Bone marrow (tissue), 2 donors: ENCODE measurements at places on chromosomes 2 and 18.

DNA sequence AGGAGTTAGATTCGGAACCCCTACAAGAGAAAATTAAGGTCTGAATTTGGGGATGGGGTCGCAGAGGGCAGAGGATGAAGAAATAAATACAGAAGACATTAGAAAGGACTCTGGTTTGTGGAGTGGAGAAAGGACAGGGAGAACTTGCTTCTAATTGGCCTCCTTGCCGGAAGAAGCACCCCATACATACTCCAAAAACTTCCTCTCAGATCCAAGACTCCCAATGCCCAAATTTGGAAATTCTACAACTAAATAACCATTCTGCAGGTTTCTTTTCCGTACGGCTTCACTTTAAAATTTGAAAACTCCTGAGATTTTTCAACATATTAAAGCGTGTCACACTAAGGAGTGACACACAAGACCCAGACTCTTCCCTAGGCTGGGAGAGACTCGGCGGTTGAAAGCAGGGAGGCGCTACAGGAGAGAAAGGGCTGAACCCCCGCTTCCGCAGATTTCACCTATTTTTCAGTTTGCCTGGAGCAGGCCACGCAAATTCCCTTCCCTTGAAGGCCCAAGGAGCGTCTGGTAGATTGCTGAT lies 478 bp downstream of the CLHC1 start:
- no peak for DNase-seq

DNA sequence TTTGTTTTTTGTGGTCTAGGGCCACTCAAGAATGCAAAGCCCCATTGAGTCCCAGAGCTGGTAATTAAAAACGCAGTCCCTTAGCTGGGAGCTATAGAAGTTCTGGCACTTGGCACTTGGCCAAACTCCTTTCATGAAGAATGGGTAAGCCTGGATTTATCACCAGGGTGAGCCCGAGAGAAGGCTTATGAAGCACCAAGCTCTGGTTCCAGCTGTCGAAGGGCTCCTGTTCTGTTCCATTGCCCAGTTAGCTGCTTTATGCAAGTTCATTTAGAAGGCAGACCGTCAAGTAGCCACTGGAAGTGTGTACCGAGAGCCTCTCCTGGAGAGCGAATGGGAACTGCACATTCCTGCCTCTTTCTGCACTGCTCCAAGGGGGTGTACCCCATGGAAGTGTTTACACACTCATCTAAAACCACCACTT lies 14.2 kb downstream of the ECEL1 start:
- no peak for DNase-seq

- no peak for DNase-seq
Observed at GRCh38 chr2:237884681-237885080, 25.3 kb downstream of the RAMP1 start.

DNA sequence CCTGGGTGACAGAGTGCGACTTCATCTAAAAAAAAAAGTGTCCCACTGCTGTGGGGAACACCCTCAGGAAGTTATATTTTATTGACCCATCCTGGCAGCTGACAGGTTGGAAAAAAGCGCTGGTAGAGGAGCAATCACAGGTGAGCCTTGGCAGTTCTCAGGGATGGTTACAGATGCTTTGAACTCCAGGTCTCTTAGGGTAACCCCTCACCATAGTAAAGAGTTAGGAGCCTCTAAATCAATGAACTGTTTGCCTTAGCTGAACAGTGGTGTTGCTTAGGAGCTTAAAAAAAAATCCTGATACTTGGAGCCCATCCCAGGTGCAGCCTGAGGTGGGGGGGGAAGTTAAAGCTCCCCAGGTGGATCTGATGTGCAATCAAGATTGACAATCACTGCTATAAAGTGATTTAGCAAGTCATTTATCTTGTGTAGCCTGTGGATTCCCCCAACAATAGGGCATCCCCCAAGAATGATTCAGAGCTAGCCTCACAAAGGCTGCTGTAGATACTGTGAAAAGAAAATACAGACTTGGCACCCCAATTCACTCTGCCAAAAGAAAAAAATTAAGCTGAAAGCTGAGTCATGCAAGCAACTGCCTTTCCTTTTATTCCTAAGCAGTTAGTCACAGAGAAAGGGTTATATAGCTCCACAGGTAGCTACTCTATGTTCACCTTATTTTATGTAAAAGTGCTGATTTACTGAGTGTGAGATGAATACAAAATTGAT lies 14.8 kb downstream of the SLC16A14 start:
- no peak for DNase-seq

- no peak for DNase-seq
Observed at GRCh38 chr2:145593280-145593679, 1073.4 kb upstream of the ZEB2 start.

DNA sequence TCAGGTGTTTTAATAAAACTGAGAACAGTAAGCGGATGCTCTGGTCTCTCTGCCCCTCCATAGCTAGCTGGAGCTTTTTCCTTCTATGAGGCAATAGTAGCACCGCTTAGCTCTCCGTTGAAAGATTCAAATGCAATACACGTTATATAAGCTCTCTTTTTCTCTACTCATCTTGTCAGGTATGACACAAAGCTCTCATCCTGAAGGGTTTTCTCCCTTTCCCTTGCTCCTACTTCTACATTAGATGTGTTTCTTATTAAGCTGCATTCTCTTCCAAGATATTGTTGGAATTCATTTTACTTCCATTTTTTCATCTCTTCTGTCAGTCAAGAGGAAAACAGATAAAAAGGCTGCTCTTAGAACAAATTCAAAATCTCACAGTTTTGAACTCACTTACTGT lies 434.6 kb upstream of the DDX18 start:
- no peak for DNase-seq

DNA sequence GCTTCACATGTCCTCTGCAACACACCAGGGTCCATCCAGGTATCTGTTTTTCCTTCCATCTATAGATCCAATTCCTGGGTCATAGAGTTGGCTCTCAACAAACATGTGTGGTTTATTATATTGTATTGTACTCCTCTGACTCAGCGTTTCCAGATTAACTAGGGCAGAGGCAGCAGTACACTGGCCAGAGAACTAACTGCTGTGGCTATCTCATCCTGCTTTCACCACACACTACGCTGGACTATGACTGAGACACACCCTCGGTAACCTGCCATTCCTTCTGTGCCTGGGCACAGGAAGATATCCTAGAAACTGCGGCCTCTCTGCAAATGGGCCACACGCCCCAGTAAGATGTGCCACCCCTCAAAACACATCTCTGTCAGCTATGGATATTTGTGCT lies 159.8 kb upstream of the STK17B start:
- no peak for DNase-seq

GRCh38 chr2:100234141-100234540 lies 88.2 kb downstream of the LONRF2 start:
- DNase-seq = no peak

- no peak for DNase-seq
Observed at GRCh38 chr2:123913143-123913735, 111.8 kb upstream of the CNTNAP5 start.

DNA sequence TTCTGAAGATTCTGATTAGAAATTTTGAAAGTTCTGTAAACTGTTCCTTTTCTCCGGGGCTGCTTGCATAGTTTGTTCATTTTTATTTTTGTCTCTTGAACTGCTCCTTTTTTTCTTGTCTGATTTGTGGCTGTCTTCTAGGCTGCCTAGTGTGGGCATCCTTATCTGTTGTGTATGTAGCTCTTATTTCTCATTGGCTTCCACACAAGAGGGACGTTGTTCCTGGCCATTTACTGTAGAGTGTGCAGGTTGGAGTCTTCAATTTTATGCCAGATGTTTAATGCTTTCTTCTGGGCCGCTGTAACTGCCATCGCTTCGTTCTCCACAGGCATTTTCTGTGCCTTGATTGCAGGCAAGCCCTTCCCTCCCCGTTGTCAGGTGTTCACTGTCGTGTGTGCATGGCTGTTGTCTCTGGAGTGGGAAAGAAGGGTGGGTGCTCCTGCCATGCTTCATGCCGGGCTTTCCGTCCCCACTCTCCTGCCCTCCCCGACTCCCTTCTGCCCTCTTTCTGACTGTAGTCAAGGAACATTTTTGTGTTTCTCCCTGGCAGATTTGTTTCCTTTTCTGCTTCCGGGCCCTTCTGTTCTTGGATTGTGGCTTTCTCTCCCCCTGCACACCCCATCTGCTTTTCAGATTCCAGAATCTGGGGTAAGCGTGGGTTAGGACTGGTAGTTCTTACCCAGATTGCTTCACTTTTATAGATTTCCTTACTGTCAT lies 15.5 kb downstream of the CEP192 start:
- DNase-seq = no peak

DNA sequence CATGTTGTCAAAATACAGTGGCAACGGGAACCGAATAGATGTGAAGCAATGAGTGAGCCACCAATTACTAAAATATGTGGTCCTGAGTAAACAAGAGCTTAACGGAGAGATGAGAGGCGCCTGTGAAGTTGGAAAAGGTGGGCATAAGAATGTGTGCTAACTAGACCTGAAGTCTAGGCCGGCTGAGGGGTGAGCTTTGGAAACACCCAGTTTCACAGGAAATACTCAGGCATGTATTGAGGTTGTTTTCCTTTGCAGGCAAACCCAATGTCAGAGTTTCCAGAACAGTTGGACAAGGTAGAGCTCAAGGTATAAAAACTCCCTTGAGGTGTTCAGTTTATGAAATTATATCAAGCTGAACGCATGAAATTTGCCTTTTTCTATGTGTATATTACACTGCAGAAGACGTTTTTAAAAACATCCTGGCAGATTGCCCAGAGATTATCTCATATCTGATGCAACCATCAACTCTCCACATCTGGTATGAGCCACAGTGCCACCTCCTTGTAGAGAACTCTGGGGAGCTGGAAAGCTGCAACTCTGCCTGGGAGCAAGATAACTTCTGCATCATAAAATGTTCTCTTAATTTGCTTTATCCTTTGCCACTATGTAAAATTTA lies 3.9 kb upstream of the WDSUB1 start:
- DNase-seq = peak; percentile 89

DNA sequence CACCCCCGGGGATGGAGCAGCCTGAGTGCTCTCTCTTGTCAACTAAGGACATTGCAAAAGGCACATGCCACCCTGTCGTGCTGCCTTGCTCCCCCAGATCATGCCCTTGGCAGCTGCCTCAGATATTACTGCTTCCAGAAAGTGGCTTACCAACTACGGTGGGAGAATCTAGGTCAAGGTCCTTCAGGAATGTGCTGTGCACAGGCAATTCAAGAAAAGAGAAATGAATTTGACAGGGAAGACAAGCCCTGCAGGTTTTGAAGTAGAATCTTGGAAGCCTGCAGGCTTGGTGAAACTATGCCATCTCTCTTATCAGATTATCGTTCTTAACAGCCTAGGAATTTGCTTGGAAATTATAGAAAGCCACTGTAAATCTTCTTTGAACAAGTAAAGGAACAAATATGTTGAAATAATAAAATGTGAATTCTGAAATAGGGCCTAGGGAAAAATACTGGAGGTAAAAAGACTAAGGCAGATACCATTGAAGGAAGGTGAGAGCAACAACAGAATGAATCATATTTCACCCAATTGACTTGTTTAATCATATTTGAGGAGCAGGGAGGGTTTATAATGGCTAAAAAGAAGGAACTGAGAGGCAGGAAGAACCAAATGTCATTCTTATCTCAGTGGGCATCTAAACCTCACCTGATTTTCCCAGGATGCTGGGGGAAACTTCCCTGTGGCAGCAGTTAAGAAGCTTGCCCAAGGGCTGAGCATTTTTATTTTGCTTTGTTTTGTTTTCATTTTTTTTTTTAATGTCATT lies 94.0 kb upstream of the GLS start:
- no peak for DNase-seq

- no peak for DNase-seq
Observed at GRCh38 chr2:29697715-29698114, 223.7 kb downstream of the ALK start.

GRCh38 chr2:66461664-66462500 lies 27.0 kb downstream of the MEIS1 start:
- DNase-seq = no peak

- DNase-seq = no peak
Observed at GRCh38 chr2:38751596-38752410, 642 bp upstream of the SRSF7 start.

DNA sequence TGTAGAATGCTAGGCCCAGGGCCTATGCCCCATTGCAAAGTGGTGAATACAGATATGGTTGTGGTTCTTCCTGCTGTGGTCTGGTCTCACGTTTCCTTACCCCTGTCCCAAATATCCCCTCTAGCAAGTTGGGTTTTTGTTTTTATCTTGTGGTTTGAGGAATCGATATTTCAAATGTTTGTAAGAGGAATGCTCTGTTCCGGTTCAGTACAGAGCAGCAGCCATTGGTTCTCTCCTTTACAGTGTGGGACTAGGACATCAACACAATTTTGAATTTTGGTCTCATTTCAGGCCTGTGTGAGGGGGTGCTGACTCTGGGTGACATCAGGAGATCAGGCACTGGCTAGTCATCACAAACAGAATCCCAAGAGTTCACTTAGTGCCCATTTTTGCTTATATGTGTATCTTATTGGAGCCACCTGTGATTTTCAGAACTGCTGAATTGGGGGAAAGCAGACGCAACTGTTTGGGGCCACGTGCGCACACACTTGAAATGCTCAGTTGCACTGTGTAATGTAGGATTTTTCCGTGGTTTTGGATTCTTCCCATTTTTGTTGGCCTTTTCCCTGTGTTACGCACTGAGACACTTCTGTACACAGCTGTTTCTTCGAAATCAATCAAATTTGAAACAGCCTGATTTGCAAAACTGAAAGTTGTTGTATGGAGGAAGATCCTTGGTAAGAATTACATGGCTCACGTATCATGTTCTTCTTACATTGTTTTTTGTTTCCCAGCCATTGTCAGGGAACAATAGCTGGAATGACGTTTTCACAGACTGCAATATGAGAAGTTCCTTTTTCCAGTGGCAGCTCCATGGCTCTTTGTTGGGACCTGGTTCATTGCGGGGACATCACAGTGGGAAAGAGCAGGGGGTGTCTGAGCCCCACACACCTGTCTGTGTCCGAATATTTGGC lies 8.6 kb downstream of the SH3BP4 start:
- DNase-seq = no peak

GRCh38 chr18:79250301-79250981 lies 145.3 kb upstream of the NFATC1 start:
- no peak for DNase-seq

DNA sequence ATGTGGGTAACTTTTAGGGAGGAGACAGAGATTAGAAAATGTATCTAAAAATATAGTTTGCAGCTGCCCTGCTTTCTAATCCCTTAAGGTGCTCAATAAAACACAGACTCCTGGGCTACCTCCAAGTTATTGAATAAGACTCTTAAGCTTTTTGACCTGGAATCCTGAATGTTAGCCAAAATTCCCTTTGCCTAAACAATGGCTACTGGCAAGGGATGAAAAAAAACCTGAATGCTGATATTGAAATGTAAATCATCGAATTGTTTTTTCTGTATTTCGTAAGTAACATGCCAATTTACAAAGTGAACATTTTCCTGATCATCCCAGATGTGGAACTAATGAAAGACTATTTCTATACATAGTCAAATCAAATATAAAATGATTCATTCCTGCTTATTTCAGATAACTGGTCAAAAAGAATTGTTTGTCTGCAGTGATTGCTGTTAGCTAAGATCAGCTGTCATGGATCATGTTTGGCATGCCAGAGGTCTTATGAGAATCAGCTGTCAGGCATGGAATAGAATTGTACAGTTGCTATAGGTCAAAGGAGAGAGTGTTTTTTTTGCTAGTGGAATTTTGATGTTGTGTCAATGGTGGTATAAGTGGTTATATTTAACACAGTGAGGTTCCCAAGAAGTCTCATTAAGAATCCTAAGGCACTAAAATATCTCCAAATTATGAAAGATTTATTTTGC lies 363.6 kb upstream of the CWC22 start:
- no peak for DNase-seq
